ENCODE measurements at places on chromosomes 16 and 17.

- no peak for DNase-seq
Measured at GRCh38 chr17:42266918-42267766, 9.0 kb downstream of the STAT5B start.

GRCh38 chr17:83125515-83126274 is 46.3 kb downstream of the METRNL start:
- no peak for DNase-seq

- DNase-seq: no peak
Measured at GRCh38 chr17:68296217-68297191, 5.2 kb downstream of the ARSG start.

DNA sequence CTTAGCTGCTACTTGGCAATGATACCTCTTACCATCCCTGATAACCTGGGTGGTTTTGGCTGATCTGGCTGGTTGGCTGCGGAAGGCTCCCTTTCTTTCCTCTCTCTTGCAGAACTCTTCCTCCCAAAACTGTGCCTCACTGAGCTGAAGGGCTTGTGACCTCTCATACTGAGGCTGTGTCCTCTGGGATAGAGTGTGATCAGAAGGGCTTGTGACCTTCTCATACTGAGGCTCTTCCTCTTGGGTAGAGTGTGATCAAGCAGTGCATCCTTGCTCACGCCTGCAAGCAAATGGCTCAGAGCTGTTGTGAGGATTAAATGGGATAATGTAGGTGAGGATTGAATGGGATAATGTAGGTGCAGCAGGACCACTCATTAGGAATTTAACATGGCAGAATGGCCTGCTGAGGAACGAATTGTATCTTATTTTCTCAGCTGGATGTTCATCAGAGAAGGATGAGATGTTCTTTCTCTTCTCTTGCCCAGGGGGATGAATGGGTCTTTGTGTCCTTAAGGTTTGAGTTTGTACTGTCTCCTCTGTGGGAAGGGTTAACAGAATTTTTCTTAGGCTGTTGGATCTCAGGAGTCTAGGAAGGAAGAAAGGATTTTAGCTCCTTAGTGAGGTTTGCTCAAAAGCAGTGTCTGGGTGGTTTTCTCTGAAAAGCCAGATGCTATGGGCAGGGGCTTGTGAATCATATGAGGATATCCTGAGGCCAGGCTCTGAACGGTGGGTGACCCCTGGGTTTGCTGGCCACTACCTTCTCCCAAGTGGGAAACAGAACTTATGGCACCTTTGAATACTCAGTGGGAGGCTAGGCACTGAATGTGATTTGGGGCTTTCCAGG is 130.0 kb upstream of the HS3ST2 start:
- DNase-seq: no peak

DNA sequence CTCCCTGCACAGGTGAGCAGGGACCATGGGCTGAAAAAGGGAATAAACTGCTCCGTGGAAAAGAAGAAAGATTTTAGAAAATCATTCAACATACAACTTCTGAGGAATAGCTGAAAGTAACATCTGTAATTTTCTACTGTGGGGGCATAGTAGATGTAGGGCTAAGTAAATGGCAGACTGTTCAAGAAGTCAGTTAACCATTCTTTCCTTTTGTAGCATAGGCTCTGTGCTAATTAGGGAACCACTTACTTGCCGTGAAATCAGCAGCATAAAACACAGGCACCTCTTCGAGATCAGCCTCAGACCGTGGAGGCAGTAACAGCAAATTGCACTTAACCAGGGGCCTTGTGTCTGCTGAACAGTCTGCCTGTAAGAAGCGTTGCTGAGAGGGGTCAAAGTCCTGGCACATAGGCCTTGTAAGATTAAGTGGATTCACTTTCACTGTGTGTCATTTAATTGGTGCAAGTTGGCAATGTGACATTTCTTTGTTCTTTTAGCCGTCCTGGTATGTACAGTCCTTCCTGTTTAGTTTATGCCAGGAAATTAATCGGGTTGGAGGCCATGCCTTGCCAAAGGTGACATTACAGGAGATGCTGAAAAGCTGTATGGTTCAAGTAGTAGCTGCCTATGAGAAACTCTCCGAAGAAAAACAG is 10.4 kb downstream of the COG1 start:
- DNase-seq: no peak

DNA sequence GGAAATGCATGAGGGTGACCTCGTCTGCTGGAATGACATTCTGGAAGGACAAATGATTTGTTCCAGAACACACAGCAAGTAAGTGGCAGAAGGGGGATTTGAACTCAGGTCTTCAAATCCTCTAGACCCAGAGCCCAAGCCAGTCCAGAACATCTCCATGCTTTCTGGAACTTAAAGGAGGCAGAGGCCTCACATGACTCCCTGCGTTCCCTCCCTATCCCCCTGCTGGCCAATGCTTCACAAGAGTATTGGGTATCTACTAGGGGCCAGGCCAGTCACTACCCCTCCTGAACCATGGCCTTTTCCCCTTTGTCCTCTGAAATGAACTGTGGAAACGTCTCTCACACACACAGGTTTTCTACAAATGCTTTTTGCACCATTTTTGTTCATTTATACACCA is 7.6 kb upstream of the BEAN1 start:
- DNase-seq: no peak

- DNase-seq: no peak
Measured at GRCh38 chr17:67216578-67217320, 28.2 kb downstream of the HELZ start.

Data from stimulated activated CD4-positive, alpha-beta T cell treated with anti-CD3 and anti-CD28 coated beads, Interleukin-1b, Interleukin-23, amount 100 ng/mL, for 1 hour (primary cell).